Retina (tissue), 1 donor: ENCODE measurements at places on chromosomes 4 and X.

- DNase-seq, result no peak
Observed at GRCh38 chr4:42638993-42639392, 17.9 kb downstream of the ATP8A1 start.

DNA sequence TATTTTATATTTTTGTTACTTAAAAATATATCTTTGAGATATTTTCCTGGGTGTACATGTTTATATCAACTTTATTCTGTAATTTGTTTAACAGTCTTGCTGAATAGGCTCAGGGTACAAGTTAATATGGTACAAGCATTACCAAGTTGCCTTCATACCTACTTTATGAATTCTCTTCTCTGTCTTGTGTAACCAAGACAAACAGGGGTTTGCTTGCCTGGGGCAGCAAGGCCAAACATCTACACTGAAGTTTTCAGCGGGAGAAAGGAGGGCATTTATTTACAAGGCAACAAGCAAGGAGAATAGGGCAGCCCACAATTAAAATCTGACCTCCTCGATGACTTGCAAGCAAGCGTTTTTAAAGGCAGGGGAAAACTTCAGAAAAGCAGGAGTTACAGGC is 24.2 kb downstream of the PPP4R3C start:
- DNase-seq, result no peak

GRCh38 chr4:52051213-52051614 is at the start of gene SPATA18:
Gene SPATA18, plus strand, starts transcription at chr4:52051304. Its CDS starts 401 bp downstream, at chr4:52051705.
- no peak for DNase-seq

- no peak for DNase-seq
Observed at GRCh38 chr4:148240241-148240640, 202.0 kb downstream of the NR3C2 start.

DNA sequence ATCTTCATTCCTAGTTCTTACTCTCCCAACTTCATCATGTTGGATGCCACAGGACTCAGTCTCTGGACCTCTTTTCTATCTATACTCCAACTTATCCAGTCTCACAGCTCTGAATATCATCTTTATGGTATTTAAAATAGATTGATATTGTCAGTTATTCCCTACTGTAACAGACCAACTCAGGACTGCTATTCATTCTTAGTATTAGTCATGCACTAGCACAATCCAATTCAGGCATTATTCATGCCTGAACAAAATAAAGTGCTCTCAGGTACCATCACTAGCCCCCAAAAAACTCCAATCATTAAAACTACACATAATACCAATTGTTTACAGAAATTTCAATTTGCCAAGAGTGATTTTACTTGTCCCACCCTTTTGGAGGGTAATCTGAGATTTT is 37.7 kb downstream of the FRYL start:
- DNase-seq, result no peak

GRCh38 chr4:188986271-188986689 is 847.0 kb downstream of the TRIML1 start:
- no peak for DNase-seq

- no peak for DNase-seq
Observed at GRCh38 chr4:117137145-117137544, 51.8 kb upstream of the TRAM1L1 start.

DNA sequence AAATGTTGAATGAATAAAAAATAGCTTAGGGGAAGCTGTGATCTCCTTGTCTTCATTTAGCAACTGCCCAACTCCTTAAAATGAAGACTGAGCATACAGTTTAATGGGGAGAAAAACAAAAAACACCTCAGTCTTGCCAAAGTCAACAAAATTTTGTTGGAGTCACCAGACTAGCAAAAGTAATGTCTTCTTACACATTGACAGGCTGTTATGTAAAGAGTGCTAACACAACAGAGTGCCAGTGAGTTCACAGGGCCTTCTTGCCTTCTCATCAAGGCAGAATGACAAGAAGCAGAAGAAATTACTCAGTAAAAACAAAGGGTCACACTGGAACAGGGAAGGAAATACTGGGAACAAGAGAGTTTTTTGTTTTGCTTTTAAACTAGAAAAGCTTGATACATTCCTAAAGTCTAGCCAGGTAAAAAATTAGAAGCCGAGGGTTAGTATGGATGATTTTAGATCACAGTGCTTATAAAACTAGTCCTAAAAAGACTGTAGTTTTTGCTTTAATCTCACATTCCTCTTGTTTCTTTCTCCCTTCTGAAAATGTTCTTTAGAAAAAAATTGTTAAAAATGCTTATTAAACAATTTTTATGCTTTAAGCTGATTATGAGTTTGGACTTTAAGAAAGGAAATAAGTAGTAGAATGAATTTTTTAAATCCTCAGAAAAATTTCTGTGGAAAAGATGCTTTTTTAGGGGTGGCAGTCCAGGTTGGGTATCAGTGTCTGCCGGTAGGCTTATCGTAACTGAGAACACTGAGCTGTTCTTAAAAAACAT is 38.7 kb upstream of the FRAS1 start:
- no peak for DNase-seq

- no peak for DNase-seq
Observed at GRCh38 chr4:2135083-2135482, 76.0 kb downstream of the NAT8L start.

GRCh38 chrX:125952973-125953372 is 213.1 kb downstream of the DCAF12L2 start:
- no peak for DNase-seq

GRCh38 chr4:52926196-52926974 is 64.3 kb downstream of the RASL11B start:
- no peak for DNase-seq

DNA sequence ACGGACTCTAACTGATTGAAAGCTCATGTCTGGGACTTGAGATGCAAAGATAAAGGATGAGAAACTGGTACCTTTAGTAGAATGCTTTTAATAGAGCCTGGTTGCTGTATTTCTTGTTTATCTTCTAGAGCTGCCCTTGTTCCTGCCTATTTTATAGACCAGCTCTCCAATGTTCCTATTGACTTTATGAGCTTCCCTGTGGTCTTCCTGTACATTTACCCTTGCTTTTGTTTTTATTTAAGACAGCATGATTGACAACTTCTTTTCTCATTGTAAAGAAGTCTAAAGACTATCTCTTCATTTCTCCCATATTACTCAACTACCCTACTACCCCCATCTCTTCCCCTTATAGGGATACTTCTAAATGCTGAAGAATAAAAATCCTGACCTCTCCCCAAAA is 174.7 kb downstream of the UGT8 start:
- DNase-seq, result no peak

DNA sequence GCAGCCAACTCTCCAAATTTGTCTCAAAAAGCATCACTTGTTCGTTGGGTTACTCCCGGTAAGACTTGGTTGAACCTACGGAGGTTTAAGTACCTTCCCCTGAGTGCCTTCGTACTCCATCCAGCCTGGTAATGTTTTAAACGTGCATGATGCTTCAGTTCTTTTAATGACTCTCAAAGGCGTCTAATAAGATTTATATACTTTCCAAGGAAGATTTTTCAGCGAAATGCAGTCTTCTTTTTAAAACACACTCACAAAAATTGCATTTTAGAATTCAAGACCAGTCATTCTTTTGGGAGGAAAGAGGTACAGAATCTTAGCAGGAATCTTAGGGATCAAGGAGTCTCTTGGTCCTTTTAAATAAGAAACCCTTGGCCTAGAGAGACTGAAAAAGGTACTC is 430 bp upstream of the TRPC3 start:
- no peak for DNase-seq

DNA sequence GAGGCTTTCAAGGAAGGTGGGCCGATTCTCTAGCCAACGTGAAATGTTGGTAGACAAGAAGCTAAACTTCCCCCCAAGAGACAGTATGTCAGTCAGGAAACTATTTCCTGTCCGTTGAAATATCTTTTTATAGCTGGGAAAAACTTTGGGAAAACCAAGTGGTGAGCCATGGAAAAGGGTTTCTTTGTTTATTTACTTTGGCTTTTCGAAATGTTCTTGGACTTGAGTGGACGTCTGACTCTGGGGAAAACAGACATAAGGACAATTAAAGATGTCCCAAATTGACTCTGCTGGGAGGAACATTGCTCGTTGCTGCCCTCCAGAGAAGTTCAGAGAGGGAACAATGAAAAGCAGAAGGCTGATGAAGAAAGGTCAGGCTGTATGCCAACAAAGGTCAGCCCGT is 295.4 kb downstream of the RAPGEF2 start:
- DNase-seq, result no peak

DNA sequence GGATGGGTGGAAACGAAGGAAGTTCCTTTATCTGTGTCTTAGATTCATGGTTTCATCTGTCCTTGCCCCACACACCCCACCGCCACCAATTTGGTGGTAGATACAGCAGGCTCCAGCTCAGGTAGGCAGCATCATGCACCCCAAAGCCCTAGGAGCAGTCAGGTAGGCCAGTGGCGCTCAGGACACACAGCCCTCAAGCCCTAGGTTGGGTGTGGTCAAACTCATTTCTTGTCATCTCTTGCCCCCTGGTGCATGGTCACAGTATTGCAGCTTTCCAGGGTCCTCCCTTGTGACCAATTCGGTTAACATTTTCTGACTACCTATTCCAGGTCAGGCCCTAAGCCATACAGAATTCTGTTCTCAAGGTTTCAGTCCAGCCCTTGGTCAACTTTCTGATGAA is 14.5 kb upstream of the PRRG3 start:
- peak; percentile 59 for DNase-seq

- DNase-seq, result no peak
Observed at GRCh38 chr4:74755486-74755885, 38.8 kb downstream of the BTC start.

DNA sequence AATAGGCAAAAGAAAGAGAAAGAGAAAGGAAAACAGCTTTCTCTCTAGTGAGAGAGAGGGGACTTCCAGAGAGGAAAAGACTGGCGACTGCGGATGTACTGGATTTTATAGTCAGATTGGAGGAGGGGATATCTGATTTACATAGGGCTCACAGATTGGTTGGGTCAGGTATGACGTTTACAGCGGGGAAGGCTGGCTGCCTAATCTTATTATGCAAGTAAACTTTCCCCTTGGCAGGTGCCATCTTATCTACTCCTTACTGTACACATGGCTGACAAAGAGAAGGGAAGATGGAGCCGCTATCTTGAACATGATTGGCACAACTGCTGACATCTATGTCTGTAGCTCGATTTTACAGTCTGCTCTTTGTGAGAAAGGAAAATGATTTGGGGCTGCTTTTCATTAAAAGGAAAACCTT is 25.4 kb downstream of the RBPJ start:
- no peak for DNase-seq

DNA sequence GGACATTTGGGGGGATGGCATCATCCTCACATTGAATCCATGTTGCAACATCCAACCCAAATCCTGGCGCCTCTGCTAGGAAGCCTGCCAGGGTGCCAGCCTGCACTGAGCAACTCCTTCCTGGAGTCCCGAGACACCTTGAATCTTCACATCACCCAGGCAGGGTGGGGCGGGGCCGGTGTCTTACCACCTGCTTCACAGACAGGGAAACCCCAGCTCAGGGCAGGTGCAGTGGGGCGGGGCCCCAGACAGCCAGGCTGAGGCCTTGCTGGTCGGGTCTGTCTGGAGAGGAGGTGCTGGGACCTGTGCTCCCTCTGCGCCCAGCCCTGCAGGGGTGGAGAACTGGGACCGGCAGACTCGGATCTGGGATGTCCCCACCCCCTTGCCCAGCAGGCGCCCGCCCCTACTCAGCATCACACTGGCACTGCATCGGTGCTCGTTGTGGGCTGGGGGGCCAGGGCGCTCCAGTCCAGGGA is 31.5 kb upstream of the HTRA3 start:
- no peak for DNase-seq

- DNase-seq, result no peak
Observed at GRCh38 chr4:91118597-91118996, 991.4 kb downstream of the CCSER1 start.

- peak; percentile 67 for DNase-seq
Observed at GRCh38 chrX:137550665-137551261, 15.2 kb upstream of the ZIC3 start.

GRCh38 chr4:61336488-61336887 is 136.4 kb downstream of the ADGRL3 start:
- DNase-seq, result no peak

DNA sequence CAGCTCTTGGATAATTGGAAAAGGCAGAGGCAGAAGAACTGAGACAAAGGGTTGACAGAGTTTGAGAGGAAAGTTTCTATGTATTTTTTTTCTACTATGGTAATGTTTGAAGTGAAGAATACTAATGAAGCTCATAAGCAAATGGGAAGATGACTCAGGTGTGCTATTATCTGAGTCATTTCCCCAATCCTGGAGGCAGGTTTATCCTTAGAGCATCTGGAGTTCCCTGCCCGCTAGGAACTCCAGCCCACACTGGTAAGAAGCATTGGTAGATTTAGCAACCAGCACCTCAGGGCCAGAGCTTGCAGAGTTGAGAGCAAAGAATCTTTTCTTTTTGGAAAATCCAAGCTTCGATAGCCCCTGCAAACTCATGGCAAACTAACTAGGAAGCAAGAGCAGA is 55.2 kb downstream of the DOCK11 start:
- no peak for DNase-seq

DNA sequence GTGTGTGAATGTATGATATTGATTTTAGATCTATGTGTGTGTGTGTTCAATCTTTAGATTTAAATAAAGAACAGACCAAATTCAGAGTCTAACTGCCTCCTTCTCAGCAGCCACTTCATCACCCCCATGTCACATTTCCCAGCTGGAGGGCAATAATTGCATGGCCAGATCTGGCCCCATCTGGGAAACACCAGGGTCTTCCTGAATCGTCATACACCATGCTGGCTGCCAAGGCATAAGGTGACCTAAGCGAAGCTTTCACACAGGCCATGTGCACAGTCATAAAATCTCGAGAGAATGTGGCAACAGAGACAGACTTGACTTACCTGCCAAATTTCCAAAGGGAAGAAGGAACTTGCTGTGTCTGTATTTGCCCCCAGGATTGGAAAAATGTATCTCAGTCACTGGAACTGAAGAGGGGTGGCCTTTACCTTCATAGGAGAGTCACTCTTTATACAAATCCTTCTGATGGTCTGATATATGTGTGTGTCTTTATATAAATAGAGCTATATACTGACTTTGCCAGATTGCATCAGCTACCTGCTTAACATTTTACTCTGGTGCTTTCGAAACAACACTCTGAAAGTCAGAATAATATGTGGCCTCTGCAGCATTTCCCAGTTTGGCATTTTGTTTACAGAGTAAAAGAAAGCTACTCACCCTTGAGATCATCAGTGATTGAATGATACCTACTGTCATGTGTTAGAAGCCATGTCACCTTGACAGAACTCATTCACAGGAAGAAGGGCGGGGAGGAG is at the start of gene PLAC1:
Gene PLAC1, minus strand, starts transcription at position 470 of the 758 bp plus-strand sequence. CDS start 91,789 bp downstream, outside the sequence.
- no peak for DNase-seq

DNA sequence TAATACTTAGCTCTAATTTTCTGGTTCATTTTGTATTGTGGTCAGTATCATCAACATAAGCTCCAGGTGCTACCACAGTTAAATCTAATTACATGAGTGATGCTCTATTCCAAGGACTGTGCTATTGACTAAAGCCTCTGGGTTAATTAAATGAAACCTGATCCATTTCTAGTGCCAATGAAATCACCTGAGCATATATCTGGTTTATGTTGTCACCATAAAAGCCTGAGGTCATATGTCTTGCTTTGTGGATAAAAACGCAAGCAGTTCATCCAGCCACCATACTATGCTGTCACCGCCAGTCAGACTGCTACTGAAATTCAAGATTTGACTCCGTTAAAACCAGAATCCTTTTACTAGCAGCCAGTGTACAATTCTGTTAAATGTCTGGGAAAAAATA is 64.2 kb upstream of the ZNF518B start:
- DNase-seq, result no peak

- DNase-seq, result no peak
Observed at GRCh38 chr4:55588160-55588559, 3.9 kb downstream of the PDCL2 start.
